ENCODE measurements at places on chromosomes 7 and 10. TPM values are rescaled to one million over a fixed set of nuclear protein-coding genes. Genes with fewer than 3 reads are reported as not detected.

The SAP25 gene
- not detected for total RNA-seq

The LAMB1 gene
- 235 TPM for total RNA-seq

The ZNF727 gene
- 0.07 TPM for total RNA-seq

The SPDYE11 gene
- total RNA-seq: not detected

The FOXP2 gene
- total RNA-seq: 0.34 TPM

The CFAP46 gene
- total RNA-seq: 0.25 TPM

The SORCS1 gene
- not detected for total RNA-seq

The ZNF37A gene
- total RNA-seq: 13.6 TPM

The DPY19L1 gene
- total RNA-seq: 49.9 TPM

The FOXI2 gene
- total RNA-seq: not detected

The EMX2 gene
- not detected for total RNA-seq

The ACTR3C gene
- total RNA-seq: 0.07 TPM

The OR6B1 gene
- total RNA-seq: not detected

The C10orf67 gene
- not detected for total RNA-seq

The SPDYE2 gene
- not detected for total RNA-seq

The TFAM gene
- total RNA-seq: 37.8 TPM

The PCGF5 gene
- 34.0 TPM for total RNA-seq

The SLC16A9 gene
- 0.13 TPM for total RNA-seq

The CPA2 gene
- not detected for total RNA-seq

The MAT1A gene
- not detected for total RNA-seq

The BNIP3 gene
- 99.7 TPM for total RNA-seq

The TAX1BP1 gene
- 44.8 TPM for total RNA-seq
